ENCODE measurements at places on chromosomes 12 and 14.

- peak; percentile 75 for DNase-seq
These were observed 1683.8 kb upstream of the SEL1L start for GRCh38 chr14:83217492-83217891.

GRCh38 chr14:26896447-26896846 is 298.6 kb upstream of the NOVA1 start:
- peak; percentile 13 for DNase-seq

GRCh38 chr12:14868916-14869506 is 16.6 kb downstream of the MGP start:
- no peak for DNase-seq

DNA sequence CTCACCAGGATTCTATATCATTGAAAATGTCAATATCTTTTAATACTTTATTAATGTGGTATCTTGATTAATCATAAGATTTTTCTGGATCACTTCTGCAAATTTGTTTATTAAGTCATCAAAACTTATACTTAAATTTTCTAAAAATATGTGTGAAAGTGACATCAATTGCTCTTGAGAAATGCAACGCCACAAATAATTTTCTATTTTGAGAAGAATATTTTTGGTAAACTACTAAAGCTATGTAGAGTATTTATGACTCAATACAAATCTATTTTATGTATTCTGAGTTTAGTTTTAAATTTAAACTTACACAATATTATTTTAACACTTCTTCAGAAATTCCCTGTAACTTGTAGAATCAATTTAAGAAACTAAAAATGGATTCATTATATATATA is 263.3 kb downstream of the RASSF9 start:
- DNase-seq: no peak

GRCh38 chr12:92466391-92467305 is 236.1 kb upstream of the PLEKHG7 start:
- no peak for DNase-seq

DNA sequence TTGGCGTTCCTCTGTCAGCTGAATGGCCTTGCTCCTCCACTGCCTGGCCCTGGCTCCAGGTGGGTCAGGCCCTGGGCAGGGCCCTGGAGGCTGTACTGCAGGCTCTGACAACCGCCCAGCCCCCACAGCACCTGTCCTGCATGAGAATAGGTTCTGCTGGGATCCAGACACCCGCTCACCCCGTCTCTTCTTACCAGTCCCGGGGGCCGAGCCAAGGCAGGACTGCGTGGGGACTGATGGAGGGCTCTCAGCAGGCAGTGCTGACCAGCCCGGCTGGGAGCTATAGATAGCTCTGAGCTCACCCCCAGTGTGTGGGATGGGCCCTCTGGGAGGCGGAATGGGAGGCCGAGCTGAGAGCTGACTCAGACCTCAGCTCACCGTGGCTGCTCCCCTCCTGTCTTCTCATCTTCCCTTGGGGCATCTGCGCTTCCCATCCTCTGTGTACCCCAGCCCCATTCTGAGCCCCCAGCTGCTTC is 39.6 kb downstream of the TEAD4 start:
- DNase-seq: peak; percentile 13

DNA sequence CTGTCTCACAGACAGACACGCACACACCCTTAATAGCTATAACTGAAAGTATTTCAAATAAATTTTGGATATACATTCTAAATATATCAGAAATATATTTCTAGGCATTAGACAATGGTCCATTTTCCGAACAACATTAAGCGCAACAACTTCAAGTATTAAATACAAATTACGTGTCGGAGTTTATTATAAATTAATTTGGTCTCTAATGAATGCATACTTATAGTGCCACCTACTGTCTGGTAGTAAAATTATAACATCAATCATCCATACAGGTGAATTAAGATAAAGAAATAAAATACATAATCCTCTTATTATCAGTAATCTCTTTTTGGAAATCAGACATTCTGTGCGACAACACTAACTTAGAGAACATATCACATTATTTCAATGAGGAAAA is 27.2 kb upstream of the CMAS start:
- DNase-seq: no peak

- DNase-seq: no peak
These were observed 3.5 kb downstream of the IRF9 start for GRCh38 chr14:24164518-24164991.

DNA sequence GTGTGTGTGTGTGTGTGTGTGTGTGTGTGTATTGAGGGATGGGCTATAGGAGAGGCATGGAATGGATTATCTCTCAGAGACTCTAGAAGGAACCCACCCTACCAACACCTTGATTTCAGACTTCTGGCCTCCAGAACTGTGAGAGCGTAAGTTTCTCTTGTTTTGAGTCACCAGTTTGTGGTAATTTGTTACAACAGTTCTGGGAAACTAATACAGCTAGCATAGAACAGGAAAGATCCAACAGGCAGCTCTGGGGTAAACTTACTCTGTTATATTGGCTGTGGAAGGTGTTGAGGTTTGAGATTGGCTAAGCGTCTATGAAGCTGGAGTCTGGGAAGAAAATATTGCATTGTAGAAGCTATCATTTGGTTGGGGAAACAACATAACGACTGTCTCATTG is 334.3 kb downstream of the AACS start:
- DNase-seq: no peak

DNA sequence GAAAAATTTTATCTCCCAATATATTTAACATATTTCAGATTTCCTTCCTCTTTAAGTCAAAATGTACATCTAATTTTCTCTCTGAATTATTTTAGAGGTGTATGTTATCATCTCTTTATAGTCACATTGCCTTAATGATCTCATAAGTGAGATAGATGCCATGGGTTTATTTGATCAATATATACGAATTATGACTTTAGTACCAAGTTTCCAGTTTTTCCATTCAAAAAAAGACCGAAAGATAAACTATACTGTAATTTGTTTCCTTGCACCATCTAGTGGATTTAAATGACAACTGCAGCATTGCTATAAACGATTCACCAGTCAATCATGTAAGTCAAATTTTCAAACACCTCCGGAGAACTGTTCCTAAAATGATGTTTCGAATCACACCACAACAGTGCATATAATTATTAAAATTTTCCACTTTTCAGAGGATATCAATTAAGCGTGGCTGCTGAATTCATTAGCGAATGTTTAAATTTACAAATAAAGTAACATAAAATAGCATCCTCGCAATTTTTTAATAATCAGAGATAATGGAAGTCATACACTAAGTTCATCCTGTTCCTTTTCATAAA is 419 bp upstream of the ATXN7L3B start:
- peak; percentile 13 for DNase-seq

- DNase-seq: no peak
These were observed 2.4 kb upstream of the CSRNP2 start for GRCh38 chr12:51085757-51086156.

All from fibroblast of skin of left biceps (primary cell).